ENCODE measurements at places on chromosomes 3 and 15.

DNA sequence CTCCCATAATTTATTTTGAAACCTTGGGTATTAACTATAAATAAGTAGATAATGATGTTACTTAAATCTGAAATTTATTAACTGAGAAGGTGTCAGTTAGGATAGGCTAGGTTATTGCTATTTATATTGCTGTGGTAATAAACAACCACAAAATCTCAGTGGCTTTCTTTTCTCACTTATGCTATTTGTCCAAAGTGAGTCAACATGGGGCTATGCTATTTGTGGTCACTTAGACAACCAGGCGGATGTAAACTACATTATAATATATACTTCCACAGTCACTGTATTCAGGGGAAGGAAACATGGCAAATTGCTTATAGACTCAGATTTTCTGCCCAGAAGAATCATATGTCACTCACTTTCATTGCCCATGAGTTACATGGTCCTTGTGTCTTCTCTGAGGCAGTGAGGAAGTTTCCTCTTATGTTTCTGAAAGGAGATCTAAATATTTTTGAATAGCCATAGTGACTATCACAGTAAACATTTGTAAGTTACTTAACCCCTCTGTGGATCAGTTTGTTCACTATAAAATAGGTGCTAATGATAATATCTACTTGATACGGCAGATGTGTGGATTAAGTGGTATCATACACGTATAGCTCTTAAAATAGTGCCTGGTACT lies 19.8 kb downstream of the HMG20A start:
- DNase-seq, result no peak

DNA sequence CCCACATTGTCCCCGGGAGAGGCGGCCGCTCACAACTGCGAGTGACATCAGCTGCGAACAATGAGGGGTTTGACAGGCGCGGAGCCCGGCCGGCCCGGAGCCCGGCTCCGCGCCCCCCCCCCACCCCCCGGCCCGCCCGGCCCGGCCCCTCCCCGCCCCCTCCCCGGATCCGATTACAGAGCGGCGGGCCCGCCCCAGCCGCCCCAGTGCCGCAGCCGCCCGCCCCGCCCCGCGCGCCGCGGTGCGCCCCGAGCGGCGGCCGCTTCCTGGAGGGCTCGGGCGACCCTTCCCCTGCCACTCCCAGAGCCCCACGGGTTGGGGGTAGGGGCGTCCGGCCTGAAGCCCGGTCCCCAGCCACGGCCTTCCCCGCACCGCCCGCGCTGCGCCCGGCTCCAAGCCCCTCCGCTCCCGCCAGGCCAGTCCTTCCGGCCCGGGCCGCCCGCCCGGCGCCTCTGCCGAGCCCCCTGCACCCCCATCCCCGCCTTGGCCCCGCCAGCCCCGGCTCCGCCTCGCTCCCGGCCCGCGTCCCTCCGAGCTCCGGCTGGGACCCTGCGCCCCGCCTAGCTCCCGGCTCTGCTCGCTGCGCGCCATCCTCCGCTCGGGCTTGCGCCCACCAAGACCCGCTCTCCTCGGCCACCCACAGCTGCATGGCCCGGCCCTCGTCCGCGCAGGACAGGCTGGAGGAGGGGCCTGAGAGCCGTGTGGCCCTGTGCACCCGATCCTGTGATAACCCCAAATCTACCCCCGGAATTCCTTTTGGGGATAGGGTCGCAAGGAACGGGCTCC lies at the start of gene PCBP4:
Gene PCBP4, minus strand, starts transcription at position 71 of the 786 bp plus-strand sequence. CDS start 6,214 bp downstream, outside the sequence.
- DNase-seq, result peak; percentile 82

DNA sequence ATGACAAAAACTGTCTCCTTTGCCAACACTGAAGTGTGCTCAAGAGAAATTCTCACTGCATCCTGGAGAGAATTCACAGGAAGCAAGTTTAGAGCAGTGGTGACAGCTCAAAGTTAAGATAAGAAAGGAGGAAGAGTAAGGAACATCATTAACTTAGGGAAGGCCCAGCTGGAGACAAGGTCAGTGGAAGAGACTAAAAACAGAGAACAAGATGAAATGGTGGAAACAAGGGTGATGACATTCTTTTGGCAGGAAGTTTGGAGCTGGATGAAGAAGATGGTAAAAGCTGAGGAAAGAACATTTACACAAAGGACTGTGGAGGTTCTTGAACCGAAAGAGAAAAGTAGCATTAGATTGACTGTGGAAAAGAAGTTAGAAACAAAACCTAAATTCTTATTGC lies 6.7 kb upstream of the SUCLG2 start:
- DNase-seq, result no peak

- DNase-seq, result no peak
Observed at GRCh38 chr3:127780536-127781400, 41.5 kb downstream of the MGLL start.

DNA sequence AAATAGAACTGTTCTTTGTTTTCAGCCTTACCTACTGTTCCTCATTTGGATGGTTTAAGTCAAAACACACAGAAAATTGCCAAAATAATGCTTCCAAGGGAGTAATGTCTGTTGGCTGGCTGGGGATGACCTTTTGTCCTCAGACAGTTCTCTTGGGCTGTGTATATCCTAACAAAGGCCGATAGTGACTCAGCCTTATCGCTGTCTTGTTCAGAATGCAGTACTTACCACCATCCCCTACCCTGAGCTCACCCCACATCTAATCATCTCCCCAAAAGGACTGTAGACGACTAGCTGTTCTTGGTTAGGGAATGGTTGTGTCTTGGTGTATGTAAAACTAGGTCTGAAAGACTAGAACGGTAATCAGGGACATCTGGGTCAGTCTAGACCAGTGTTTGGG lies 35.0 kb downstream of the RAB11A start:
- DNase-seq, result no peak

DNA sequence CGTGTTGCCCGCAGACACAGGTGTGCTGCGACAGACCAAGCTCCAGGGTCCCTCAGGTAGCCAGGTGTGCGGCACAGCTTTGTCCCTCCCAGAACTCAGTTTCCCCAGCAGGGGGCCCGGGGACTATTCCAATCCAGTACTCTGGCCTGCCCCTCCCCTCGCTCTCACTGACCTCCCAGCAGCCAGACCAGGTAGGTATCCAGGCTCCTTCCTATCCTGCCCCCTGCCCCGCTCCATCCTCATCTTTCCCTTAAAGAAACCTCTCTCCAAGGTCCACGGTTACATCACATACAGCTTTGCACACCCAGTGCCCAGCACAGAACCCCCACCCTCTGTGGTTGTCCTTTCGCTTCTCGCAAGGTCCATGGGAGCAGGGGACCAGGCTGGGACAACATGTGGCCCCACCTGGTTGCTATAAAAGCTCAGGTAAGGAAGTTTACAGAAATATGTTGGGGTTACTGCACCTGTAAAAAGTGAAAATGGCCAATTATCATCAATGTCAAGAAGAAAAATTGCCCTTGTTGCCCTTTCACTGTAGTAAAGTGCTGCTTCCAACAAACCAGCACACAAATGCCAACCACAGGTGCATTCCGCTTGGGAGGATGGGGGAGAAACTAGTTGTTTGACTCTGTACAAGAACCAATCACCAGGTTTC lies 7.3 kb upstream of the CYP11A1 start:
- no peak for DNase-seq

DNA sequence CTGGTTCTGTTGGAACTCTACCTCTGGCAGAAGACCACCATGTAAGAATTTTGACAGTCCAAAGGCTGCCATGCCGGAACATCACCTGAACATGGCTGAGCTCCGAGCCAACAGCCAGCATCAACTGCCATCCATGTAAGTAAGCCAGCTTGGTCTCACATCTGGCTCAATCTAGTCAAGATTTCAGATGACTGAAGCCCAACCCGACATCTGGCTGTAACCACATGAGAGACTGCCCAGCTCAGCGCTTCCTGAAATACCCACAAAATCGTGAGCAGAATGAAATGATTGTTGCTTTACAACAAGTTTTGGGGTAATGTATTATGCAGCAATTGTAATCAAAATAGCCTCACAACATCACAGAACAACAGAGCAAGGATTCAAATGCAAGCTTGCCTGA lies 32.9 kb downstream of the GHSR start:
- DNase-seq, result no peak

GRCh38 chr3:114756506-114757279 lies 390.4 kb downstream of the ZBTB20 start:
- DNase-seq, result no peak

DNA sequence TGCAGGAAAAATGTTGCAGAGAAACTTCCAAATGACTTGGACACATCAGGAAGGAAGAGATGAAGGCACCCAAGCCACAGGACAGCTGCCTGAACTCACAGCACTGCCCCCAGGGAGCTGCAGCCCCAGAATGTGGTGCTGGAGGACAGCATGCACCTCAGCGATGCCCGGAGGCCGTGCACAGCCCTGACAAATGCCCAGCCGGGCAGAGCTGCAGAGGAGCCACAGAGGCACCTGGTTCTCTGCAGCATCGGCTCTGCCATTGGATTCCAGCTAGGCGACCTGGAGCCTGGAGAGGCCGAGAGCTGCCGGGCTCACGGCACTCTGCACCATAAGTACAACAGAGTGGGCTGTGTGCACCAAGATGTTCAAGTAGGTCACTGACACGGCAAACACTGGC lies 97.5 kb downstream of the OCA2 start:
- no peak for DNase-seq

GRCh38 chr3:68515237-68515636 lies 417.1 kb downstream of the TAFA4 start:
- DNase-seq, result no peak

Data from femur (tissue), 1 donor.